ENCODE measurements at places on chromosomes 7 and 10.

- DNase-seq: no peak
Measured at GRCh38 chr10:108662975-108663374, 1260.3 kb downstream of the XPNPEP1 start.

DNA sequence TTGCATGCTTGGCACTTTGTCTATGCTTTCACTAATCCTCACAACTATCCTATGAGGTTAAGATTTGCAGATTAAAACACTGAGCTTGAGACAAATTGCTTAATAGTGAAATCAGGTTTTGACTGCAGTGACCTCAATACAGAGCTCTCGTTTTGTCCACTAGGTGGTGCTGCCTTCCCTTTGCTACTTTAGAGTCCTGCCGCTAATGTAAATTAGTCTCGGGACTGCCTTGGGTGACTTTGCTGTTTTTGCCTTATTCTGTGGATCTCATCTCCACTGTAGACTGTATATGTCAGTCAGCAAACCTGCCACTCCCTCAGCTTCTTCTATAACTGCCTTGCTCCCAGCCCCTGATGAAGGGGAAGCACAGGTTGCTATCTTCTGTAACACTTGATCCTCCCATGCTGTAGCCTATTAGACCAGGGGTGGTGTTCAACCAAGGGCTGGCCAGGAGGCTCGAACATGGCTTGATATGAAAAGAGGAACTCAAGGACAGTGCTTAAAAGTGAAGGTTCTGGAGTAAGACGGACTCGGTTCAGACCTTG lies 26.0 kb downstream of the ASB4 start:
- peak; percentile 2 for DNase-seq

DNA sequence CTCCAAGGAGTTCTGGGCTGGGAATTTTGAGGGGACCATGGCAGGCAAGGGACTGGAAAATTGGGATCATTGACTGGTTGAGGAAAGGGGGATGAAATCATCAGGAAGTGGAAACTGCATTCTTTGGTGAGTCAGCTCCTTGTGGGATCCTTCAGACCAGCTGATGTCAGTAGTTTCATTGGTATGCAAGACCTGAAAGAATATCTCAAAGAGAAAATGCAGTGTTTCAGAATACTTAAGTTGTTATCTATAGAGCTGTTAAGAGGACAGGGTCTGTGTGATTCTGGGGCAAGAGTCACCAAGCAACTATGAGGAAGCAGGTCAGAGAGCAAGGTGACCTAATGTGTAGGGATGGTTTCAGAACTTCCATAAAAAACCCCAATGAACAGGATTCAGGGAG lies 595.9 kb upstream of the AUTS2 start:
- DNase-seq: no peak

DNA sequence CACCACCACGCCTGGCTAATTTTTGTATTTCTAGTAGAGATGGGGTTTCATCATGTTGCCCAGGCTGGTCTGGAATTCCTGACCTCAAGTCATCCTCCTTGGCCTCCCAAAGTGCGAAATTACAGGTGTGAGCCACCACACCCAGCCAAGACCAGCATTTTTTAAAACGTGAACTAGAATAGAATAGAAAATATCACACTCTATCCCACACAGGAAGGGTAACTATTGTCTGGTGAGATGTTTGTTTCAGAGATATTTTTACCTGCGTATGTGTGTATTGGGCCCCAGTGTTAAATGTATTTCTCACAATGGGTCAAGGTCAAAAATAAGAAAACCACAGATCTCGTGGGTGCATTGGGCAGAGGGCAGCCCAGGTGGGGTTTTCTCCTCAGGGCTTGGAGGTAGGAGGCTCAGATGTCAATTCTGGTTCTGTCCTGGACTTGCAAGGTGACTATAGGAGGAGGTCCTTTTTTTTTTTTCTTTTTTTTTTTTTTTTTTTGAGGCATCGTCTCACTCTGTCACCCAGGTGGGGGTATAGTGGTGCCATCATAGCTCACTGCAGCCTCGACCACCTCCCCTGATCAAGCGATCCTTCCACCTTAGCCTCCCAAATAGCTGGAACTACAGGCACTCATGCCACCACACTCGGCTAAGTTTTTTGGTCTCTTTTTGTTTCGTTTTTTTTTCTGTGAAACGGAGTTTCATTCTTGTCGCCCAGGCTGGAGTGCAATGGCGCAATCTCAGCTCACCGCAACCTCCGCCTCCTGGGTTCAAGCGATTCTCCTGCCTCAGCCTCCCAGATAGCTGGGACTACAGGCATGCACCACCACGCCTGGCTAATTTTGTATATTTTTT lies 19.0 kb downstream of the SH2B2 start:
- DNase-seq: no peak

DNA sequence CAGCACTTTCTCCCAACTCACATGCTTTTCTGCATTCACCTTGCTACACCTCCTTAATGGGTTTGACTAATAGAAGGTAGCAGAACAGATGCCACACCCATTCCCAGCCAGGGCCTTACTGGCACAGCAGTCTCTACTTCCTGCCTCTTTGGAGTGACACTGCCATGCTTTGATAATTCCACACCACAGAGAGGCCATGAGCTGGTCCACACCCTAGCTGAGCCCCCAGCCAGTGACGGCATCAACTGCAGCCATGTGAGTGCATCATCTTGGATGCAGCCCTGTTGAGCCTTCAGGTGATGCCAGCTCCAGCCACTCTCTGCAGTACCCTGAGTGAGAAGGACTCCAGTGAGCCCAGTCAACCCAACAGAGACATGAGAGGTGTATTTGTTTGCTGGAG lies 27.5 kb upstream of the EZH2 start:
- no peak for DNase-seq

- DNase-seq: no peak
Measured at GRCh38 chr7:131327049-131327625, 539 bp upstream of the MKLN1 start.

- no peak for DNase-seq
Measured at GRCh38 chr10:92268748-92269147, 22.1 kb downstream of the CPEB3 start.

GRCh38 chr10:70267161-70267933 lies 16.5 kb downstream of the NPFFR1 start:
- no peak for DNase-seq

GRCh38 chr7:96337519-96337918 lies 15.6 kb upstream of the SLC25A13 start:
- DNase-seq: no peak

GRCh38 chr7:129072479-129073011 lies 17.6 kb upstream of the TNPO3 start:
- no peak for DNase-seq

DNA sequence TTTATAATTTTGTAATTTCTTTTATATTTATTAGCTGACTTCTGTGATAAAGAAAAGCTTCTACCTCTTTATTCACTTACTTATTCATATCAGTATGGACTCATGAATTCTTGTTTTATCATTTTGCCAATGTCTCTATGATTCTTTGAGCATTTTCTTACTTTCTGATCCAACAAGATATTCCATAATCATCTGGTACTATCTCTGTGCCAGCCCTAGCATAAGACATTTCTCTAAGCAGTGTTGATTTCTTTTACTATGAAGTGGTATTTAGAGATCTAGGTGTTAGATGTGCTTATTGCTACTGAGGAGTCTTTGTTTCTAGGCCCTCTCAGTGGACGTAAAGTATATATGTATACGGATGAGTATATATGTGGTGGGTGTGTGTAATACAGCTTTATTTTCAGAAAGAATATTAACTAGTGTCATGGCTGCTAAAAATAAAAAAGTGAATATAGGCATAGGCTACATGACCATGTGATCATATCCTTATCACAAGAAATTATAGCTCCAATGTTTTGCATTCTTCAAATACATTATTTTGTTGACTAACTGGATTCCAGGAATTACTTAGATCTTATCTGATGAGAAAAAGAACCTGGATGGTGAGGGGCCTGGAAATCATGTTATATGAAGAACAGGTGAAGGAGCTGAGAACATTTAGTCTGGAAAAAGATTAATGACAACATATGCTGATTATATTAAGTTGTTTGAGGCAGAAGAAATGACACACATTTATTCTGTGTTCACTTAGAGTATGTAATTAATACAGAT lies 13.1 kb downstream of the PHTF2 start:
- no peak for DNase-seq
